ENCODE measurements at places on chromosomes 5 and 9.
A peak's percentile ranks its signal among the peaks of the same experiment; 100 is the strongest.

- no peak for DNase-seq
These were observed 170.2 kb downstream of the RANBP17 start for GRCh38 chr5:171031977-171032376.

DNA sequence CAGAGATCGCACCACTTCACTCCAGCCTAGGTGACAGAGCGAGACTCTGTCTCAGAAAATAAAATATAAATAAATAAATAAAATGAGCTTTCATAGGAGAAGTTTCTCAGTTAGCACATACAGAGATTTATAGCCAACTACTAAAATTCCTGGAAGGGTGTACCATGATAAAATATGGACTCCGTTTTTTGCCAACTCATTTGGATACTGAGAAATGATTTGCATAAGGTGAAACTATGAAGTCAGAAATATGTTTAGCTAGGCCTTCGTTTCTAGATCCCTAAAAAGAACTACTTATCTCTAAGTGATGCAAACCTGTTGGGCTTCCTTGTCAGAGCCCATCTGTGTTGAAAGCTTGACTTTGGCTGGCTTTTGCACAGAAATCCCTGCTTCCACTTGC is 56.9 kb upstream of the SLC1A1 start:
- DNase-seq = no peak

DNA sequence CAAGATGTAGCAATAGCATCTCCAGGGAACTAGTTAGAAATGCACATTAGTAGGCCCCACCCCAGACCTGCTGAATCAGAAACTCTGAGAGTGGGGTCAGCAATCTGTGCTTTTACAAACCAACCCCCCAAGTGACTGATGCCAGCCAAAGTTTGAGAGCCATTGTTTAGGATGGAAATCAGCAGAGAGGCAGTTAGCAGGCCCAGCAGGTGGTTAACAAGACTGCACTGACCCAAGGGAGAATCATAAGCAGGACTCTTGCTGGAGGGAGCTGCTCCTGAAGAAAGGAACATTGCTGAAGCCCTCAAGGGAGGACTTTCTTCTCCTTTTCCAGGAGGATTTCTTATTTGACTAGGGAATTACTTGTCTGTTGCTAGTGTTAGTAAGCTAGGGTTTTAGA is 74.2 kb upstream of the SLC12A2 start:
- DNase-seq = no peak

- DNase-seq = no peak
These were observed 302.9 kb upstream of the PAPPA start for GRCh38 chr9:115850548-115851304.

DNA sequence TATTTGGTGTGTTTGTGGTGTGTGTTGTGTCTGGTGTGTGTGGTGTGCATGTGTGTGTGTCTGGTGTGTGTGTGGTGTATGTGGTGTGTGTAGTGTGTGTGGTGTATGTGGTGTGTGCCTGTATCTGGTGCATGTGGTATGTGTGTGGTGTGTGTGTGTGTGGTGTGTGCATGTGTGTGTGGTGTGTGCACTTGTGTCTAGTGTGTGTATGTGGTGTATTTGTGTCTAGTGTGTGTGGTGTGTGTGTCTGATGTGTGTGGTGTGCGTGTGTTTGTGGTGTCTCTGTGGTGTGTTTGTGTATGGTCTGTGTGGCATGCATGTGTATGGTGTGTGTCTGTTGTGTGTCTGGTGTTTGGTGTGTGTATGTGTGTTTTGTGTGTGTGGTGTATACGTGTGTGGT is 71.1 kb downstream of the CACNA1B start:
- DNase-seq = no peak

DNA sequence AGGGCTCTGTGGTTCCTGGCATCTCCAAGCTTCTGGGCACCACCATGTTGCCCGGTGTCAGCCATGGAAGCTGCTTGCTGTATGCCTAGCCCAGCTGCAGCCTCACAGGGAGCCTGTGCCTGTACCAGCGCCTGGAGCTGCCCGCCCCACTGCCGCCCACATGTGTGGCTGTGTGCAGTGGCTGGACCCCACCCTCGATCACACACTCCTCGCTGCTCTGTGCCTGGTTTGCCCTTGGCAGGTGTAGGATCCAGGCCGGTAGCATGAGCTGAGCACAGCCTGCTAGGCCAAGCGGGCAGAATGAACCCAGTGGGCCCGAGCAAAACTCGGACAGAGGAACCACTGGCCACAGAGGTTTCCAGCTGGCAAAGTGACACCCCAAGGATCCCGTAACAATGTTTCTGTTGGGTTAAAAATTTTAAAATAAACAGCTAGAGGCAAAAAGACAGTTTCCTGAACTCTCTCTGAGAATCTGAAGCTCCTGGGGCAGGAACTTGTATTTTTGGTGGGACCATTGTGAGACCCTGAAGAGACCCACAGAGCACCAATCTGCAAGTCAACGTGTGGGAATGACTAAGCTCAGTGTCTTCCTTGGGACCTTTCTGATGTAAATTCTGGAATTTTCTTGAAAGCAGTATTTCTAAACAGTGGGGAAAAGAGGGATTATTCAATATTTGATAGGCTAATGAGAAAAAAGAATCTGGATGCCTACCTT is 73.1 kb upstream of the CCDC112 start:
- DNase-seq = no peak

GRCh38 chr5:171736976-171737891 is 48.4 kb upstream of the SMIM23 start:
- DNase-seq = no peak

DNA sequence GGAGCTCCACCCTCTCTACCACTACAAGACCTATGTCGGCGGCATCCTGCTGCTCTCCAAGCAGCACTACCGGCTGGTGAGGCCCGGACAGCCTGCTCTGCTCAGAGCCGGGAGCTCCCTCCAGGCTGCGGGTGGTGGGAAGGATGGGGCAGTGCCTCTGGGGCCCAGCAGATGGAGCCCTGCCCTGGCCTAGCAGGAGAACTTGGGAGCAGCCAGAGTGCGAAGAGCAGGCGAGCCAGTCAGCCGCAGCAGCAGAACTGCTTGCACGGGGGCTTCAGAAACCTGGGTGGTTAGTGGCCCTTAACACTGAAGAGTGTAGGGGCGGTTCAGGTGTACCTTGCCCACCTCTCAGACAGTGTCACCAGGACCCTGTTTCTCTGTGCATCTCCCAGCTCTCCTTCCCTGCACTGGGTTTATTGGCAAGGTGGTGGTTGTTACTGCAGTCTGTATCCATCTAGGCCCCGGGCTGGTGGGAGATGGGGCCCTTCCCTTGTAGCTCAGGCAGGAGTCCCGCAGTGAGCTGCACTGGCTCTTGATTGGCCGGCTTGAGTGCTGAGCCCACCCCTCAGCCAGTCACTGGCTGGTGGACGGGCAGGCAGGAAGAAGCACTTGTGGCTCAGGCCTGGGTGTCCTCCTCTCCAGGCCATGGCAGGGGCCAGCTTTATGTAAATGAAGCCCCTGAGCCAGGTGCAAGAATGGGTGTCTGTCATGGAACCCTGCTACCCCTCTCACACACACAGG is 7.7 kb downstream of the B4GALT7 start:
- DNase-seq = peak; percentile 46

DNA sequence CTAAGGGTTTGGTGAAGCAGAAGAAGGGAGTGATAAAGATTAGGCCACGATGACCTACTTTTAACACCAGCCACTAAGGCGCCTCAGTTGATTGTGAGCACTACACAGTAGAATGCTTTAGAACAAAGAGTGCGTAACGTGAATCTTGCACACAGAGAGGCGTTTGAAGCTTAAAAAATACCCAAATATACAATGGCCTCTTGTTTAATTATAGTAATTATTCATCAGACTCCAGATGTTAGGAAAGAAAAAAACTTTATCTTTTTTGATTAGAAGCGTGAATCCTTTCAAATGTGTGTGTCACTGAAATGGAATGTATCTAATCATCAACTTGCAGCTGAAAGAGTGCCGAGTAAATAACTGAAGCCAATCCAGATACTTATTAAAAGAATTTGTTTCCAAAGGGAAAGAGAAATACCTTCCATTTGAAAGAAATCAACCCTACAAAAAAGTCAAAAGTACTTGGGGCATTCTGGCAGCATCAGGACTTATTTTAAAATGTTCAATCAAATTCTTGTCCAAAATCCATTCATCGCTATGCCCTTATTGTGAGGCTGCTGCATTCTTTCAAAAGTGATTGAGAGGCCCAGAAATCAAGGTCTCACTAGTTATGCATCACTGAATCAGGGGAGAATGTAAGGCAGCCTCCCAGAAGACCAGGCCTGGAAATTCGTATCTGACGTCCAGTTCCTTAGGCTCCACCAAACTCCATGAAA is 337.5 kb downstream of the ZNF608 start:
- no peak for DNase-seq

GRCh38 chr5:38463634-38464521 is 92.6 kb downstream of the LIFR start:
- no peak for DNase-seq

DNA sequence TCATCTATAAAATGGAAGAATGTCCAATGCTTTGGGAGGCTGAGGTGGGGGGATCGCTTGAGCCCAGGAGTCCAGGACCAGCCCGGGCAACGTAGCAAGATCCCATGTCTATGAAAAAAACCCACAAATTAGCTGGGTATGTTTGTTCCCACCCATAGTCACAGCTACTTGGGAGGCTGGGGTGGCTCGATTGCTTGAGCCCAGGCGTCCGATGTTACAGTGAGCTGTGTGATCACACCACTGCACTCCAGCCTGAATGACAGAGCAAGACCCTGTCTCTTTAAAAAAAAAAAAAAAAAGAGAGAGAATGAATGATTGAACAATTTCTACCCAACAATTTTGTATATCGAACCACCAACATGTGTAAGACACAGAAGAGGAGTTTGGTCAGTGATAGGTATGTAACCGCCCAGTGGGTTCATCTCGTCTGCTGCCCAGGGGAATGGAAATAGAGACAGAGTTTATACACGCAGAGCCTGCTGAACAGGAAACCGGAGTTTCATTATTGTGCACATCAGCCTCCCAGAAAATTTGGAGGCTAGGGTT is 26.2 kb upstream of the ERGIC1 start:
- DNase-seq = no peak

DNA sequence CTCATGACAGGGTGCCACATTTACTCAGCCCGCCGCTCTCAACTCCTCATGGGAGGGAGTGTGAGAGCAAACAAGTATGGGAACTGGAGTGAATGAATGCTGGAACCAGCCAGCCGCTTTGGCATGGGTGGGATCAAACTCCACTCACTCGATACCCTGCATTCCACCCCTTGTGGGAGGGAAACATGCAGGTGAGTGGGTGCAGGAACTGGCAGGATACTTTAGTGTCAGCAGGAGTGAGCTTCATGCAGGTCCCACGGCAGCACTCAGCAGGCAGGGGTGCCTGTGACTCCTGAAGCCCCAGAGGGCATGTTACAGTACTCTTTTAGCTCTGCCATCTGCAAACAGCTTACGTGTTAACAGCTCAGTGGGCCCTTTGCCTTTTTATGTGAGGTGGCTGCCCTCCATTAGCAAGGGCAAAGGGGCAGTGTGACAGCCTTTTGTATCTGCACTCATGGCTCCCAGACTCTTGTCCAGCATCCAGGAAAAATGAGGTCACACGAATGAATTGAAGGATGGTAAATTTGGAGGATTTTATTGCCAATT is 433.2 kb upstream of the NMUR2 start:
- no peak for DNase-seq

DNA sequence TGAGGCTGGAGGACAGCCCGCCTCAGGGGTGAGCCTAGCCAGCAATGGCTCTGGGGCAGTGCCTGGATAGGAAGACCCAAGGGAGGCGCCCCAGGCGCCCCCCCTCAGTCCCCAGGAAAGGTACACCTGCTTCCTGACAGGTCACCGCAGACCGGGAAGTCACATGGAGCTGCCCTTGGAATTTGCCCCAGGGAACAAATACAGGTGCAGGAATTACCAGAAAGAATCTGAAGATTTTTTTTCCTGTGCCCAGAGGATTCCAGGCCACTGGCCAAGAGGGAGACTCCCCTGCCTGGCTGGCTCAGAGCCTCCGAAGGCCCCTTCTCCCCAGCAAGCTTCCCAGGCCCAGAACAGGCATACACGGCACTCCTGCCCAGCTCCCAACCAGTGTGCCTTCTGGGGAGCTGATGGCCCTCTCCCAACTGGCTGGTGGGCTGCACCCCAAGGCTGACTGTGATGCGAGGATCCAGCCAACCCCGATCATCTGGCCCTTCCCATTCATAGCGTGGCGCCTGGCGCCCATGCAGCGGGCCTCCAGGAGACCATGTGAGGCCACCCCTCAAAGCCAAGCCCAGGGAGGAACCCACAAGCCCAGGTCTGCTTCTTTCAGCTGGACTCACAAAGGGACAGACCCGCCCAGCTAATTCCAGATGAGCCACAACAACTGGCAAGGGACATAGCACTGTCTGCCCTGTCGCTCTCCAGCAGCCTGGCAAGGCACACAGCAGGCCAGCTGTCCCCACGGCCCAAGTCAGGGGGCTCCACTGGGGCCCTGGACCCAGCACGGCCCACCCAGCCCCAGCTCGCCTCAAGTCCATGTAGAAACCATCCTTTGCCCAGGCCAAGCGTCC is 2.3 kb downstream of the TPRN start:
- no peak for DNase-seq

DNA sequence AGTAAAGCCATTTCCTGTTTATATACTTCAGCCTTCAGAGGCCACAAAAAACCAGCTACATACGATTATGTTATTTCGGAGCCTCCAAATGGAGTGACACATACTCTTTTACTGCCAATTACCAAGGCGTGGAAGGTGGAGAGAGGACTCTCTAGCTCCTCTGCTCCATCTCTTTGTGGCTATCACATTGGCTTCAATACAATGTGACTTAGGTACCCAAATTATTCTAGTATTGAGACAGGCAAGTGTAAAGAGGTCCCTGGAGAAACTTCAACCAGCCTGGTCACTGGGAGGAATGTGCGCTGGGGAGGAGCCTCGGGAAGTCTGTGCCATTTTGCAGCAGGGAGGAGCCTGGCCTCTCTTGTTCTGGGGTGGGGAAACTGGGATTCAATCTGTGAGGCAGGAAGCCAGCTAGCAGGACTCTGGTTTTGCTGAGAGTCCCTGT is 85.8 kb upstream of the TAS2R1 start:
- no peak for DNase-seq

- DNase-seq = no peak
These were observed 285.8 kb upstream of the MEF2C start for GRCh38 chr5:89168766-89169165.

GRCh38 chr9:123225374-123225813 is 43.0 kb downstream of the STRBP start:
- DNase-seq = peak; percentile 27

DNA sequence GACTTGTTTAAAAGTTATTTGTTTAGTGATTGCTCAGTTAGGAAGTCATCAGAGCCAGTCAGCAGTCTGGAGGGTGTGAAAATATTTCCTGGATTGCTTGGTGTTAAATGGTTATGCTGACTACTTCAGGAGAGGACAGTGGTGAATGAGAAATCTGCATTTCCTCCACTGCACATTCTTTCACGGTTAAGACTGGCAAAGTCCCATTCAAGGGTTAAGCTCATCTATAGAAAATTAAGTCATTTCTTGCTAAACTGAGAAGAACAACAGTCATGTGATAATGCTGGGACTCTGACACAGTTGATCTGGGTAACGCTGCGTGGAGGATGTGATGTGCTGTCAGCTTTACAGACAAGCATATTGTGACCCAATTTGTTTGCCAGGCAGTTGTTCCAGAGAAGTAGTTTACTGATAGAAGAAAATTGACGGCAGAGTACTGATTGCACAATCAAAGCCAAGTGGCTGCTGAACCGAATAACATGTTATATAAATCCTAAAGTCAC is 80.4 kb downstream of the GRAMD2B start:
- DNase-seq = no peak

GRCh38 chr5:59003641-59004040 is 420.8 kb downstream of the RAB3C start:
- no peak for DNase-seq

GRCh38 chr5:76497986-76498717 is 95.1 kb downstream of the IQGAP2 start:
- no peak for DNase-seq

Data from activated naive CD8-positive, alpha-beta T cell treated with anti-CD3 and anti-CD28 coated beads, Interleukin-2, amount 50 U/mL, for 16 hours (primary cell).